Retina (tissue), 1 donor: ENCODE measurements at places on chromosomes 7 and 10.

DNA sequence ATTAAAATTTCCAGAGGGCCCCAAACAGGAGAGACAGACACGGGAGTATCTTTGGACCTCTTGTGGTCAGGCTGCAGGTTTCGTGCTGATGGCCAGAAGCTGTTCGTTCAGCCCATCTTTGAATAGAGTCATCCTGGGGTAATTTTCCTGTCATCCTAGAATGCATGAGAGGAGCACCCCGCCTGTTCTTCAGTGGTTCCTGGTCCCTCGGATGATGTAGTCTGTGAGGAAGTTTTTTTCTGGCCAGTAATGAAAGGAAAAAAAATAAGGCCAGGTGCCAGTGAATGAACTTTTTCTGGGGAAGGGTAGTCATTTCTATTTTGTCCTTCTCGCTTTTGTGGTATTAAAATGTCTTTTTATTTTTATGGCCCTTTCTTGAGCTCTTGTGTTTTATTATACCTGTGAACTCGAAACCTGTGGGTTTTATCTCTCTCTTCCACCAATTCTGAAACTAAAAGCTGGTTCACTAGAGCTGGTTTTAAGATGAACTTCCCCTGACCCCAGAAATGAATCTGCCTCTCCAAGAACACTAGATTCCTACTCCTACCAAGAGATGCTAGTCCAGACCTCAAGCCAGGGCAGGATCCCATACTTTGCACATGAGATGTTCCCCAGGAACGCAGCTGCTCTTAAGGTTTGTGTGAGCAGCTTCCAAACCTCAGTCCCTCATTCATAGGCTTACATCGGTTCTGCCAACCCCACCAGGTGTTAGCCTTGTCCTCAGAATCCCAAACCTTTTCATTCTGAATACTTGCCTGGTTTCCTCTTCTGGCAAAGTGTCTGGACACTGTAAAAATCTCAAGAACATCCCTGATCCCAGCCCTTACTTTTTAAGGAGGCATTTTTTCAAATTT lies 15.4 kb upstream of the MEST start:
- DNase-seq = no peak

GRCh38 chr7:3120513-3120912 lies 76.8 kb upstream of the CARD11 start:
- no peak for DNase-seq

DNA sequence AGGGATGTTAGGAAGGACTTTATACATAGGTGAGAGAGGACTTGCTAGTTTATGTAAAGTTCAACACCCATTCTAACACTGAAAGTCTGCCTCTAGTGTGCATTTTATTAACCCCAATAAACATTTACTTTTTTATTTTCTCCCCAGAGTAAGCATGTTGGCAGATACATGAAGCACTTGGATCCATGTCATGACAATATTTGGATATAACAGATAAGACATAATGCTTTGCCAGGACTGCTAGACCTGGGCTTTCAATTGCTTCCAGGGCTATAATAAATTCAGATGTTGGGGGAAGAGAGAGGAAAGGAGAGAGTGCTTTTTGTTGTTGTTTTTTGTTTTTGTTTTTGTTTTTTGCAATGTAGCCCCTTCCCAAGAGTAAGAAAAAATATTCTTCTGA lies 269.3 kb upstream of the LRRTM3 start:
- DNase-seq = no peak

DNA sequence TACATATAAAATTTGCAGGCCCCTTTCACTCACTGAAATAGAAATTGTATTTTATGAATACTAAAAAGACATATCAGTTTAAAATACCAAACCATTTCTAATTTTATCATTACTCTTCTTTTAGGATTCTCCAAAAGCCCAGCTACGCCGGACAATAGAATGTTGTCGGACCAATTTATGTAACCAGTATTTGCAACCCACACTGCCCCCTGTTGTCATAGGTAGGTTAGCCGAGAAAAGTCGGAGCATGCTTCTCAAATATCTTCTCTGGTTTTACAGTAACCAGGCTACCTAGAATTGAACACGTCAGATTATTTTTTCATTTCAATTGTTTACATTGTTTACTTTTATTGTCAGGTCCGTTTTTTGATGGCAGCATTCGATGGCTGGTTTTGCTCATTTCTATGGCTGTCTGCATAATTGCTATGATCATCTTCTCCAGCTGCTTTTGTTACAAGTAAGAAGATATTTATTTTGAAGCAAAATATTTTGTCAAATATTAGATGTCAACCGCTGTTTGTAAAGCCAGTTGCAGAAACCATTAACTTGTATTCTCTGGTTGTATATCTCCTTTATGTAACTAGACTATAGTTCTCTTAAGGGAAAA lies 57.6 kb downstream of the MMRN2 start:
- peak; percentile 60 for DNase-seq

DNA sequence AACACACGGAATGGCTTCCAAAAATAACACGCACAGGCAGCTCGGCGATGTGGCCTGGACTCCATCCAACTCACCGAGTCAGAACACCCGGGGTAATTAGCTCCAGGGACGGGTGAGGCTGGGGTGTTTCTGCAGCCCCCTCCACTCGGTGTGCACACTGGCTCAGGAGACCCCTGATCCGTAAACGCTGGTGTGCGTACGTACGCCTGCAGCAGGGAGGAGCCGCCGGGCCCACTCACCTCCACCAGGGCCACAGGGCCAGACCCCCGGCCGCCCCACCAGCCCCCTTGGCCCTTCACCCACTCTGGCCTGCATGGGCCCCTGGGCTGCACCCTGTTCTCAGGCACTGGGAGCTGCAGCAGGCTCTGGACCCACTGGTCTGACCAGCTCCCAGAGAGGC lies 22.4 kb upstream of the UTF1 start:
- DNase-seq = no peak

- DNase-seq = no peak
Observed at GRCh38 chr7:13290975-13291374, 603.5 kb downstream of the ARL4A start.

GRCh38 chr7:26054386-26054785 lies 97.6 kb upstream of the NFE2L3 start:
- DNase-seq = peak; percentile 24

DNA sequence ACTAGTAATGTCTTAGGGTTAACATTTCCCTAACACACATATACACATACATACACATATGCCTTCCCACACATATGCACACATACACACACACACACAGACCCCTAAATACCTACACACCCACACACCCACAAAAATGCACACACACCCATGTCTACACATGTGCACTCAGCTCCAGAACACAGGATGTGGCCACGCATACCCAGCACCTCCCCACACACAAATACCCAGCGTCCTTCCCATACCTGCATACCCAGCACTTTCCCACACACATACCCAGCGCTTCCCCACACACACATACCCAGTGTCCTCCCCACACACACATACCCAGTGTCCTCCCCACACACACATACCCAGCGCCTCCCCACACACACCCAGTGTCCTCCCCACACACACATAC lies 534.9 kb downstream of the DNAJB6 start:
- no peak for DNase-seq

GRCh38 chr7:46157404-46157803 lies 236.3 kb upstream of the IGFBP3 start:
- DNase-seq = no peak

DNA sequence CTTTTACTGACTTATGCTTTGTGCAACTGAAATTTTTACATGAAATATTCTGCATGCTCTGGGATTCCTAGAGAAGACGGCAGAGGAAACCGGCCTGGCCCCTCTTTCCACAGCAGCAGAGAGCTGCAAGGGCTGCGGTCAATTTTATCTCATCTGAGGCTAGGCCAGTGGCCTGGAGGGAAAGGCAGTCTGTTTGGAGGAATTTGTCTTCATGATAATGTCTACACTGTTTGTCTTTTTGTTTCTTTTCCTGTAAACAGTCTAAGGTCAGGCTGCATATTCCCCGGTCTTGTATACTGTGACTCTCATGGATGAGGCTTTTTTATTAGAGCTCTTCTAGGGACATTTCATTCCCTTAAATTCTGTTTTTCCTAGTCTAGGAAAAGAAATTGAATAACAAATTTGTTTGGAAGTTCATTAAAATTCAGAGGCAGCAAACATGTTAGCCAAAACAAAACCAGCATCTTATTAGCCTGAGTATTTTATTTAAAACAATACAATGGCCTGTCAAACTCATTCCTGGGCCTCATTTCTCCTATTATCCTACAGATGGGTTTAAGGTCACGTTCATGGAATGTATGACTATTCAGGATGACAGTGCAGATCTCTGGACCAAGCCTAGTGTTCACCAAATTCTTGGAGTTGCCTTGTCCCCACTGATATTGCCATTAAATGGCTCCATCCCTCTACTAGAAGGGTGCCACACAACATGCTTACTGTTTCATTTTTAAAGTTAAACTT lies 26.4 kb downstream of the LAMB4 start:
- DNase-seq = no peak

DNA sequence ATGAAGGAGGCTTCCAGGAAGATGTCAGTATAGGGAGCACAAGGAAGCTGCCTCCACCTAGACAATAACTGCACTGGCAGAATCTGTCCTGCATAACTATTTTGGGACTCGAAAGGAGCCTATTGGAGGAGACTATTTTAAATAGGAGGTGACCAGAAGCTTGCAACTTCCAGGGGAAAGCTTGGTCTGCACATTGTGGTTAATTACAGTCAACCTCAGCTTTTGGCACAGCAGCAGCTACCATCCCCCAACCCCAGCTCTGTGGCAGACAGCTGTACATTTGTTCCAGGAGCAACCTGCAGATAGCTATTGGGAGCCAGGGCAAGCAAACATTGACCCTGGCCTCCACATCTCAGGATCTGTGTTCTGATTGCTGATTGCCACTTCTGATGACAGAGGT lies 46.3 kb upstream of the NANOS1 start:
- DNase-seq = no peak

GRCh38 chr10:63664341-63664885 lies 143.2 kb downstream of the REEP3 start:
- DNase-seq = no peak

DNA sequence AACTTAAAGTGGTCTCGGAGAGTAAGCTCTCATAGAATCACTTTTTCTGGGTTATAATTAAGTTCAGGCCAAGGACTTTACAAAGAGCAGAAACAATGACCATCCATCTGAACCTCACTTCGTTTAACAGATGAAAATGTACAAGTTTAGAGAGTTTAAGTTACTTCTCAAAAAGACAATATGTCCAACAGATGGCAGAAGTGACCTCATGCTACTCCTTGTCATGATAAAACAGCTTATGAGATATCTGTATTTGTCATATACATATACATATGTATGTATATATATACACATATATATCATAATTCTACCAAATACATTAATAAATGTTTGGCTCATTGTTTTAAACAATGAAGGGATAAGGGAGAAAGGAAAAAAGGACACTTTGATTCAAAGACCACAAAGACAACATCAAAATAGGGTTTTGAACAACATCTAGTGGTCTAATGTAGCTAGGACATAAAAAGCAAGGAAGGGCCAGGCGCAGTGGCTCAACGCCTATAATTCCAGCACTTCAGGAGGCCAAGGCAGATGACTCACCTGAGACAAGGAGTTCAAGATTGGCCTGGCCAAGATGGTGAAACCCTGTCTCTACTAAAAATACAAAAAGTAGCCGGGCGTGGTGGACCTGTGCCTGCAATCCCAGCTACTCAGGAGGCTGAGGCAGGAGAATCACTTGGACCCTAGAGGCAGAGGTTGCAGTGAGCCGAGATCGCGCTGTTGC lies 17.8 kb downstream of the NAPEPLD start:
- DNase-seq = no peak

DNA sequence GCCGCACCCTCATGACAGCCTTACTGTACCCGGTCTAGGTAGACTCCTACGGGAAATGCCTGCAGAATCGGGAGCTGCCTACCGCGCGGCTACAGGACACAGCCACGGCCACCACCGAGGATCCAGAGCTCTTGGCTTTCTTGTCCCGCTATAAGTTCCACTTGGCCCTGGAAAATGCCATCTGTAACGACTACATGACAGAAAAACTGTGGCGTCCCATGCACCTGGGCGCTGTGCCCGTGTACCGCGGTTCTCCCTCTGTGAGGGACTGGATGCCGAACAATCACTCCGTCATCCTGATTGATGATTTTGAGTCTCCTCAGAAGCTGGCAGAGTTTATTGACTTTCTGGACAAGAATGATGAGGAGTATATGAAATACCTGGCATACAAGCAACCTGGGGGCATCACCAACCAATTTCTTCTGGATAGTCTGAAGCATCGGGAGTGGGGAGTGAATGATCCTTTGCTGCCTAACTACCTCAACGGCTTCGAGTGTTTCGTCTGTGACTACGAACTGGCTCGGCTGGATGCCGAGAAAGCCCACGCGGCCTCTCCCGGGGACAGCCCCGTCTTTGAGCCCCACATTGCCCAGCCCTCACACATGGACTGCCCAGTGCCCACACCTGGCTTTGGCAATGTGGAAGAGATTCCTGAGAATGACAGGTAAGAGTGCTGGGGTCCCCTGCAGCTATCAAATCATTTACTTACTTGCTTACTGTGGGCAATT lies 8.5 kb upstream of the CHCHD1 start:
- DNase-seq = no peak

DNA sequence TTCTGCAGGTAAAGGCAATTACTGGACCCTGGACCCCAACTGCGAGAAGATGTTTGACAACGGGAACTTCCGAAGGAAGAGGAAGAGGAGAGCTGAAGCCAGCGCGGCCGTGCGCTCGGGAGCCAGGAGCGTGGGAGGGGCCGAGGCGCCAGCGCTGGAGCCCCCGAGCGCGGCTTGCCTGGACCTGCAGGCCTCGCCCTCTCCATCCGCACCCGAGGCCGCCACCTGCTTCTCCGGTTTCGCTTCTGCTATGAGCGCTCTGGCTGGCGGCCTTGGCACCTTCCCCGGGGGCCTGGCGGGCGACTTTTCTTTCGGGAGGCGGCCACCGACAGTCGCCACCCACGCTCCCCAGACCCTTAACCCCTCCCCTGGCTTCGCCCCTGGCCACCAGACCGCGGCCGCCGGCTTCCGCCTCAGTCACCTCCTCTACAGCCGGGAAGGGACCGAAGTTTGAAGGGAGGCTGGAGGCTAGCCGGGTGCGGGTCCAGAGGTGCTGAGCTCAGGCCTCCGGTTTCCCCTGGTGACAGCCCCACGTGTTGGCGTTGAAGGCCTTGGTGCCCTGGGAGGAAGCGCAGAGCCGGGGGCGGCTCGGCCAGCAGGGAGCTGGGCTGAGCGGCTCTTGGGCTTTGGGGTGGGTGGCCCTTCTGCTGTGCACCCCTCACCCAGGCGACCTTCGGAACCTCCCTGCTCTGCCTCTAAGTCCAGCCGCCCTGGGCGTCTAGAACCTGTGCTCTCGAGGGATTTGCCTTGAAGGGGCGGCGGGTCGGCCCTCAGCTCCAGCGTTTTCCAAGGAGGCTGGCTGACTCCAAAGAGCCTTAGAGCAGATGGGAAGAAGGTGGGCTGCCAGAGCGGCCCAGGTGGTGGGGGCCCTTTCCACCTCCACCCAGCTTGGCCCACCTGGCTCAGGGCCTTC lies 1.8 kb downstream of the FOXI2 start:
- peak; percentile 57 for DNase-seq
